ENCODE measurements at places on chromosomes 7 and 10.

GRCh38 chr7:28782362-28782761 is 175.8 kb downstream of the TRIL start:
- H3K36me3 ChIP-seq = no peaks in the 10 kb centered on the region
- H3K27ac ChIP-seq = no peak overlapping the region
- H3K4me1 ChIP-seq = peaks cover 7% of the 10 kb centered on the region
- DNase-seq = no peak
- H3K4me3 ChIP-seq = no peak overlapping the region

DNA sequence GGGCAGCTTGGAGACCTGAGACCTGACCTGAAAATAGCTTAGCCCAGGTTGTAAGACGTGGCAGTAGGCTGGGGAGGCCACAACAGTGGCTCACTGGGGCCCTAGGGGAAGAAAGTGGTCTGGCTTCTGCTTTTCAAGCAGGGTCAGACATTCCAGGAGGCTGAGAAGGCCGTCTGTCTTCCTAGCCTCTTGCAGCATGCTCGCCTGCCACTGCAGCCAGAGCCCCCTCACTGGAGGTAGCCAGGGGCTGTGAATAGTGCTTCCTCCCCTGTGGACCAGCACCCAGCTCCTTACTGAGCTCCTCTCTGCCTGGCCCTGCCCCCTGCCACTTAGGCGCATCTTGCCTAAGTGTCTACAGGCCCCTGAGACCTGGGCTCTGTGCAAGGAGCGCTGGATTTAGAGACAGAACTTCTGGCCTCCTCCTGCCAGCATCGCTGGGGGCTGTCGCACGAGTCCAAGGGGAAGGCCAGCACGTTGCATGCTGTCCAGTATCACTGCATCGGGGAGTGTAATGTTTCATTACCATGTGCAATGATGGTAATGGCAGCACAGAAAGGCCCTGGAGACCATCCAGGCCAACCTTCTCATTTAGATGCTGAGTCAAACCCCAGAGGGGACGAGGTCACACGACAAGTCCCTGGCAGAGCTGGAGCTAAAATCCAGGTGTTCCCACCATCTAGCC is 12.7 kb downstream of the ZMIZ1 start:
- H3K27ac ChIP-seq = peak overlapping the region; percentile 74
- DNase-seq = peak; percentile 96
- peaks cover 74% of the 10 kb centered on the region for H3K4me1 ChIP-seq
- H3K27me3 ChIP-seq = no peaks in the 10 kb centered on the region
- no peaks in the 10 kb centered on the region for H3K36me3 ChIP-seq

DNA sequence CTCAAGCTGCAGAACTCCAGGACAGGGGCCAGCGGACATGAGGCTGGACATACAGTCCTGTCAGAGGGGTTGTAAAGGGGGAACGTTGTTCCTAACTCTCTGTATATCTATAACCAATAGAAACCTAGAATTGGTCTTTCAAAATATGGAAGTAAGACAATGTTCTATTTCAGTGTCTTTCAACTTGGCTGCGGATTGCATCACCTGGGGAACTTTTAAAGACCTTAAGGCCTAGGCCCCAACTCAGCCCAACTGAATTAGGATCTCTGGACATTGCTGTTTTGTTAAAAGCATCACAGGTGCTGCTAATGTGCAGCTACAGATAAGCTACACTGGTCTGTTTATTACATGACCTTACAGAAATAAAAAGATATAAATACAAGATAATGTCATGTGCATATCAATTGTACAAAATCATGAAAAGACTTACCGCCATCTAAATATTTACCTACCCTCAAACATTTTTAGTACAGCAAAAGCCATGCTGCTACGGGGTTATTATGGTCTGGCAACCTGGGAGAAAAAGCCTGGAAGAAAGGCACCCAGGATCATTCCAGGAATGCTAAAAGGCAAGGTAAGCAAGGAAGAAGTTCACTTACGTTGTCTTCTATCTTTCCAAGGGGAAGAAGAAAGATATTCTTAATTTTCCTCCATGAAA is 169.1 kb downstream of the RAPGEF5 start:
- no peaks in the 10 kb centered on the region for H3K36me3 ChIP-seq
- no peak for DNase-seq
- no peak overlapping the region for H3K4me3 ChIP-seq
- H3K27ac ChIP-seq = no peak overlapping the region

- H3K36me3 ChIP-seq = no peaks in the 10 kb centered on the region
- no peak overlapping the region for H3K27ac ChIP-seq
- no peak overlapping the region for H3K4me3 ChIP-seq
- no peak for DNase-seq
- no peaks in the 10 kb centered on the region for H3K4me1 ChIP-seq
- peaks cover 79% of the 10 kb centered on the region for H3K27me3 ChIP-seq
Measured at GRCh38 chr7:128174386-128174785, 66.7 kb upstream of the LEP start.

GRCh38 chr10:80498078-80498832 is 39.4 kb upstream of the SH2D4B start:
- no peak overlapping the region for H3K4me3 ChIP-seq
- DNase-seq = no peak
- H3K27ac ChIP-seq = peak overlapping the region; percentile 84
- H3K4me1 ChIP-seq = peaks cover 38% of the 10 kb centered on the region
- 0 out of 2 replicates have a peak, but pooled peaks cover 4% of the 10 kb centered on the region for H3K36me3 ChIP-seq
- H3K27me3 ChIP-seq = no peaks in the 10 kb centered on the region

GRCh38 chr7:50667789-50668226 is 102.6 kb upstream of the DDC start:
- H3K36me3 ChIP-seq = peaks cover 28% of the 10 kb centered on the region
- H3K27me3 ChIP-seq = no peaks in the 10 kb centered on the region
- DNase-seq = peak; percentile 3
- peaks cover 6% of the 10 kb centered on the region for H3K4me1 ChIP-seq
- H3K27ac ChIP-seq = no peak overlapping the region

DNA sequence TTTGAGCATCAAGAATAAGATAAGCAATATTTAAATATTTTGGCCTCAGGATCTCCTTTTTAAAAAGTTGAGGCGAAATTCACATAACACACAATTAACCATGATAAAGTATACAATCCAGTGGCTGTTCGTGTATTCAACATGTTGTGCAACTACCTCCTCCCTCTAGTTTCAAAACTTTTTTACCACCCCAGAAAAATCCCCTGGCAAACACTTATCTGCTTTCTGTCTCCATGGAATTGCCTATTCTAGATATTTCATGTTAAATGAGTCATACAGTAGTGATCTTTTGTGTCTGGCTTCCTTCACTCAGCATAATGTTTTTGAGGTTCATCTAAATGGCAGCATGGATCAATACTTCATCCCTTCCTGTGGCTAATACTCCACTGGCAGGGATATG is 31.8 kb upstream of the IL15RA start:
- peaks cover 7% of the 10 kb centered on the region for H3K27me3 ChIP-seq
- H3K4me1 ChIP-seq = peaks cover 6% of the 10 kb centered on the region
- H3K4me3 ChIP-seq = peak overlapping the region; percentile 49
- no peaks in the 10 kb centered on the region for H3K36me3 ChIP-seq
- H3K27ac ChIP-seq = peak overlapping the region; percentile 89

DNA sequence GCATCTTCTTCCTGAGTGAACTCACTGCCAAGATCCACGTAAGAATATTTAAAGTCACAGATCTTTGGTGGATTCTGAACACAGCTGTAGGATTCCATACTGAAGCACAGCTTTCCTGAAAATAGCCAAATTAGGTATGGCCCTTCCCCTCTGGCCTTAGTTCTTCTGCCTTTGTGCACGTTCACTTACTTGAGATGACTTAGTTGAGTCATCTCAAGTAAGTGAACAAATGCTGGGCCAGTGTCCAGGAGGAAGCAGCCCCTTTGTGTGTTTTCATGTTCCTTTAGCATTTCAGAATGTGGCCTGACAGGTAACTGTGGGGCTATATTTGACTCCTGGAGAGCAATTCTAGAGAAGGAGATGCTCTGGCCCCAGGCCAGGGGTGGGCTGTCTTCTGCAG is 51.5 kb downstream of the CCNY start:
- H3K27me3 ChIP-seq = no peaks in the 10 kb centered on the region
- H3K27ac ChIP-seq = no peak overlapping the region
- no peaks in the 10 kb centered on the region for H3K36me3 ChIP-seq
- peaks cover 8% of the 10 kb centered on the region for H3K4me1 ChIP-seq
- H3K4me3 ChIP-seq = no peak overlapping the region
- peak; percentile 85 for DNase-seq

- H3K4me3 ChIP-seq = no peak overlapping the region
- H3K4me1 ChIP-seq = no peaks in the 10 kb centered on the region
- no peak overlapping the region for H3K27ac ChIP-seq
- H3K27me3 ChIP-seq = no peaks in the 10 kb centered on the region
Measured at GRCh38 chr7:24133691-24134090, 150.3 kb upstream of the NPY start.

DNA sequence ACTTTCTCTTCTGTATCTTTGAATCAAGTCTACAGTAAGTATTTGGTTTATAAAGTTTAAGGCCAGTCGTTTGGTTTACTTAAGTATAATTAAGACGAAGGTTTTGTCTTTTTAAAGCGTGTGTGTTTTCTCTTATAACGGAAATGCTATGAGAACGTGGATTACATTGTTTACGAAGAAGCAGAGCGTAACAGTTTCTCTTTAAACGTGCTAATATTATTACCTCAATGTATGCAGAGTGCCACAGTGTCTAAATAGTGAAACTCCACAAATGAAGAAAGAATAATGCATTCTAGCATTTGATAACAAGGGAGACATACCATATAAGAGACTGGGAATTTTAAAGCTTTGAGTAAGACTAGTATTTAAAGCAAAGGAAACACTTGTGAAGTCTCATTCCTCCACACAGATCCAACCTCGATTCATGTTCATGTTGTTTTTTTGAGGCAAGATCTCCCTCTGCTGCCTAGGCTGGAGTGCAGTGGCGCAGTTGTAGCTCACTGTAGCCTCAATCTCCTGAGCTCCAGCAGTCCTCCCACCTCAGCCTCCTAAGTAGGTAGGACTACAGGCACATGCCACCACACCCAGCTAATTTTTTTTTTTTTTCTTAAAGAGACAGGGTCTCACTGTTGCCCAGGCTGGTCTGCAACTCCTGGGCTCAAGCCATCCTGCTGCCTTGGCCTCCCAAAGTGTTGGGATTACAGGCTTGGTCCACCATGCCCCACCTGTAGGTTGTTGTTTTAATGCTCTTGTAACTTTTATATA is 75.1 kb downstream of the ANKRD61 start:
- H3K4me3 ChIP-seq = peak overlapping the region; percentile 73
- no peaks in the 10 kb centered on the region for H3K4me1 ChIP-seq
- DNase-seq = peak; percentile 38
- peaks cover 3% of the 10 kb centered on the region for H3K36me3 ChIP-seq
- H3K27me3 ChIP-seq = no peaks in the 10 kb centered on the region

- H3K4me1 ChIP-seq = no peaks in the 10 kb centered on the region
- no peak overlapping the region for H3K4me3 ChIP-seq
- peak; percentile 19 for DNase-seq
- no peaks in the 10 kb centered on the region for H3K36me3 ChIP-seq
- no peaks in the 10 kb centered on the region for H3K27me3 ChIP-seq
- H3K27ac ChIP-seq = no peak overlapping the region
Measured at GRCh38 chr7:157490465-157490912, 153.7 kb downstream of the DNAJB6 start.

GRCh38 chr7:77420986-77421672 is 5.0 kb upstream of the GSAP start:
- H3K36me3 ChIP-seq = no peaks in the 10 kb centered on the region
- no peaks in the 10 kb centered on the region for H3K27me3 ChIP-seq
- DNase-seq = no peak

- H3K27me3 ChIP-seq = peaks cover 13% of the 10 kb centered on the region
- H3K27ac ChIP-seq = no peak overlapping the region
- peaks cover 5% of the 10 kb centered on the region for H3K4me1 ChIP-seq
- no peak overlapping the region for H3K4me3 ChIP-seq
Measured at GRCh38 chr7:139118805-139119485, 9.4 kb upstream of the ZC3HAV1 start.

DNA sequence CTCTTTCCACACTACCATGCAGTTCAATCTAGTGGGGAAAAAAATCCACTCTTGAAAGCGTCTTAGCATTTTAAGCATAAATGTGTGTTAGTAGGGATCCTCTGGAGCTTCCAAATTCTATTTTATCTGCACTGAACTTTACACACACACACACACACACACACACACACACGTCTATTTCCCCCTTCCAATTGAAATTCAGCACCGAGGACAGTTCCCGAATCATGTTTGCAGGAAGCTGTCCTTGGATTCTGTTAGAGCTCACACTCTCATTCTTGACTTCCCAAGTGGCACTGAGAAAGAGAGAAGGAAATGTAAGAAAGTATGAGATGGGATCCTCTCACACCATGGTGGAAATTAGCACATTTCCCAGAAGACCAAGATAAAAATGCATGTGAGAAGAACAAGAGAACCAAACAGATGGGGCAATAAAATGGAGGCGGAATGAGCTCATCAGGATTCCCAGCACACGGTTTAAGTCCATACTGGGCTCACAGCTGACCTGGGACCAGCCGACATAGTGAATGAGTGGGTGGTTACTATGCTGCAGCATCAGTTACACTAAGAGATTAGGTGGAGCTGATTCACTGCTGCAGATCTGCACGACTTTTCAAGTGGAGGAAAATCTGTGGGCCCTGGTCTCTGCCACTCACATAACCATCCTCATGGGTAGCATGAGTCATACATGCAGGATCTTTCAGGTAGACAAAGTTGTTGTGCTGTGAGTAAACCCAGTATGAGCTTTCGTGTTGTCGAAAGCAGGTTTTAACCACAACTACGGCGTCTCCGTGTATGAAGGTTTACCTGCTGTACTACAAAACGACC is 3.3 kb upstream of the NPTX2 start:
- peak; percentile 10 for DNase-seq
- H3K4me1 ChIP-seq = no peaks in the 10 kb centered on the region
- no peak overlapping the region for H3K4me3 ChIP-seq
- peaks cover 2% of the 10 kb centered on the region for H3K27me3 ChIP-seq
- no peak overlapping the region for H3K27ac ChIP-seq

- H3K36me3 ChIP-seq = no peaks in the 10 kb centered on the region
- DNase-seq = no peak
- H3K27me3 ChIP-seq = no peaks in the 10 kb centered on the region
- no peak overlapping the region for H3K27ac ChIP-seq
- H3K4me3 ChIP-seq = no peak overlapping the region
Measured at GRCh38 chr7:108535744-108536143, 9.8 kb upstream of the PNPLA8 start.

DNA sequence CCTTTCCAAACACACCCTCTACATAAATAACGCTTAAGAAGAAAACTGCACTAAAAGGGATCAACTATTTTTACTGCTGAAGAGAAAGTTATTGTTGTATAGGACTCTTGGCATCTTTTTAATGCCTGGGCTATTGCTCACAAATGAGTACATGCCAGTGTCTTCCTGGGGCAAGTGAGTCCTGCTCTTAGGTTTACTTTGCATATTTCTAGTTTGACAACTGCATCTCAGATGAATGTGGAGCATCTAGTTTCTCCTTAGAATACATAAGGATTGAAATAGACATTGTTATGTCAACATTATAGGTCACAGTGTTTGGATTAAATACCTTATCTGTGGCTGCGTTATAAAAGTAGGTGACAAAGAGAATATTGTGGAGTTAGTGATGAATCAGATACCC is 44.5 kb downstream of the PSMC2 start:
- H3K4me3 ChIP-seq = no peak overlapping the region
- H3K27me3 ChIP-seq = peaks cover 5% of the 10 kb centered on the region
- peak; percentile 15 for DNase-seq
- no peaks in the 10 kb centered on the region for H3K36me3 ChIP-seq
